ENCODE measurements at places on chromosomes 7 and 10.

- no peak for DNase-seq
Observed at GRCh38 chr10:23200997-23201652, 9.0 kb downstream of the PTF1A start.

- DNase-seq: no peak
Observed at GRCh38 chr7:121510302-121510701, 114.2 kb upstream of the FAM3C start.

DNA sequence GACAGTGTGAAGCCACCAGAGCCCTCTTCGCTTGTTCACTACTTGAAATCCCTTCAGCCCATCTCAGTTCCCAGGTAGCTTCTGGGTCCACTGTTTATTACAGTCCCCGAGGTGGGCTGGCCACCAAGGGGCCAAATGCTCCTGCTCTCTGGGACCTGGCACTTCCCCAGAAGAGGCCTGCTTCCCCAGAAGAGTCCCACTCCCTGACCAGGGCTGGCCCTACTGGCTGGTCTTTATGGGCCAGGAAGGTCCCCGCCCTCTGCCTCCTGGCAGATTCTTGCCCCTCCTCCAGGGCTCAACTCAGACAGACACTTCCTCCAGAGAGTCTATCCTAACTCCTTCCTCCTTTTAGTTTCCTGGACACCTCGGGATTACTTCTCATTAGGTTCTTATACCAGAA is 70.7 kb upstream of the LRRC18 start:
- no peak for DNase-seq

DNA sequence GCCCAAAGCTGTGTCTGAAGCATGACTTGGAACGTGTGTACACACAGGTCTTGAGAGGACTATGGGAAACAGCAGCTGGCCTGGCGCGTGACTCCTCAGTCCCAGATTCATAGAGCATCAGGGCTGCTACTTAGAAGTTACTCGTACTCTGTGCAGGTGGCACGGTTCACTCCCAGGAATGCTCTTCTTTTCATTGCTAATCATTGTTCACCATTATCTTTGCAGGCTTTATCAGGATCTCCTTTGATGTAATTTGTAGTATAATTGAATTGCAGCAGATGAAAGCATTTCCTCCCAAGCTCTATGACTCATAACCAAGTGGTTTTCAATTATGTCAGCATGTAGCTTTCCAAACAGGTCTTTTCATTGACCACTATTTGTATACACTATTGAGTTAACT is 938.9 kb downstream of the NRG3 start:
- no peak for DNase-seq

GRCh38 chr10:21512573-21513404 is 12.7 kb downstream of the SKIDA1 start:
- DNase-seq: no peak

- DNase-seq: no peak
Observed at GRCh38 chr7:84043661-84044191, 150.9 kb downstream of the SEMA3A start.

GRCh38 chr7:43276547-43276946 is 164.1 kb downstream of the HECW1 start:
- DNase-seq: no peak

GRCh38 chr10:73480158-73480557 is 15.7 kb downstream of the PPP3CB start:
- DNase-seq: no peak

DNA sequence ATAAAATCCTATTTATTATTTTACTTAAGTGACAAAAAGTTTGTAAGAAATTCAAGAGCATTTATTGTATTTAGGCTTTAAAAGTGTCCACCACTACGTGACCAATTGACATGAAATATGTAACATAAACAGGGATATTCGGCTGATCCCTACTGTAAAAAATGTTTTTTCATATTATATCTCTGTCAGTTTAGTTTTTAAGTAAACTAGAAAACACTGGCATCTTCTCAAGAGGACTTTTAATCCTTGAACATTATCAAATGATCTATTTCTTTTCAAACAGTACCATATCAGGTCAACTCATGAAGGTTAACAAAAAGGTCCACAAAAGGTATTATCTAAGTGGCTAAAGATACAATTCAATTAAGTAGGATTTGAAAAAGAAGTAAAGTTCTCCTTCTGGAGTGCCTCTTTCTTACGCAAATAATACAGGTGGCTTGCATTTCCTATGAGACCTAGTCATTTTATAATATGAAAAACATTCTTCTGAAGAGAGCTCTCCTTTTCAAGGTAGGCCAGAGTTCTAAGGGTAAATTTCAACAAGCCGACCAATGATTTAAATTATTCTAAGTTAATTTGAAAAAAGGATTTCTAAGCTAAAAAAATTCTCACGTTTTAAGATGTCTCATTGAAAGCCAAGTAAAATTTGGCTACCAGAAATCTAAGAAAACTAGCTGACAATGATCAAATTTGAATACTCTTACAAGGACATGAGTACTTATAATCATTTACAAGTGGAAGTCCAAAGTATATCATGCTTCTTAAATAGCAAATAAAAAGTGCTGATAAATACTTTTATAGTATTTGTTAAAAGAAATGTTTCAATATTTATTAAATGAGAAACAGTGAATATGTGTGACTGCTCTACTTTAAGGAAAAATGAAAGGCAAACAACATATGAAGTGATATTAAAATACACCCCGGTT is 133.5 kb downstream of the NRBF2 start:
- no peak for DNase-seq

GRCh38 chr10:92200564-92200963 is 90.3 kb downstream of the CPEB3 start:
- DNase-seq: no peak

- DNase-seq: no peak
Observed at GRCh38 chr10:62348029-62348428, 26.1 kb upstream of the ZNF365 start.

DNA sequence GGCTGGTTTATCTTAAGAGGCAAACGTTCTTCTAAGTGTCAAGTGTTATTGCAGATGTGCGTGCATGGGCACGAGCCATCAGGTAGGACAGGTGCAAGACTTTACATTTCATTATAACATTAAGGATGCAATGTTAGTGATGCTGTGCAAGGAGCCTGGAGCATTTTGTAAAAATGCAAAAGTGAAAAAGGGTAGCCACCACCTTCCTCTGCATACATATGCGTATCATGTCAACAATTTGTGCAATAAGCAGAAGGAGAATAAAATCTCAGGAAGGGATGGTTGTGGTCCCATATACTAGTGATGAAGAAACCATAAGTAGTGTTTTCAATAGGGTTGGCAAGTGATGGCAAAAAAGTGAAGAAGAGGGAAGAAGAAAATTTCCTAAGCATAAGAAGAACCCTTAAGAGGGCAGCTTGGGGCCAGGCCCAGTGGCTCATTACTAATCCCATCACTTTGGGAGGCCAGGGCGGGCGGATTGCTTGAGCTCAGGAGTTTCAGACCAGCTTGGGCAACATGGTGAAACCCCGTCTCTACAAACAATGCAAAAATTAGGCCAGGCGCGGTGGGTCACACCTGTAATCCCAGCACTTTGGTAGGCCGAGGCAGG is 7.5 kb downstream of the PIK3AP1 start:
- no peak for DNase-seq

DNA sequence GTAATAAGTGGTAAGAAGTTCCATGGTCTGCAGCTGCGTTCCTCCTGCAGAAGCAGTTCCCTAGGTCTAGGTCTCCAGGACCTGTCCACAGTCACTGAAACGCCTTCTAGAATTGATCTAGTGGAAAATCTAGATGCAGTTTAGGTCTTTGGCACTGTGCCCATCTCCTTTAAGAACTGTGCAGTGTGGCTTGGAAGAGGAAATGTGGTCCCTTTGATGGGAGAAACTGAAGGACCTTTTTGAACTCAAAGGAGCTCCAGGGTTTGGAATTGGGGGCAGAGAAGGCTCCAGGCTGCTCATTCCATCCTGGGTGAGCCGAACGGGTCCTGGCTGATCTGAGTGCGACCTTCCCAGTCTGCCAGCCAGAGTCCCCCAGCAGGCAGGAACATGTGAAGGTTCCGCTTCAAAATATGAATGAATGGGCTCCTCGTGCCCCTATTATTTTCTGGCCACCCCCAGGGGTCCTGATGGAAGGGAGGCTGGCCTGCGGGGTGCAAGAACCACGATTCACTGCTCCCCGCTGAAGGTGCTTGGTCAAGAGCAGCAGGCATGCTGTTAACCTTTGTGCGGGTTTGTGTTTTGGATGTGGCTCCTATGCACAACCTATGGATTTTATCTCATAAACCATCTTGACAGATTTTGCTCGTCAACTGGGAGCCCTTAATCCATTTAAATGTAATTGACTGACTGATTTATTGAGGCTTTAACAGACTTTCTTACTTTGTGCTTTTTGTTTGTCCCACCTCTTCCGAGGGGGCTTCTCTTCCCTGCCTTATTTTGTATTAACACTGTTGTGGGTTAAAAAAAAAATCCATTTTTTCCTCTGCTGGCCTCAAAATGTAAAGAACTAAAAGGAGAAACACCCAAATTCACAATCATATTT is 36.7 kb downstream of the ZNF467 start:
- DNase-seq: no peak

- no peak for DNase-seq
Observed at GRCh38 chr7:23067271-23067670, 38.3 kb upstream of the KLHL7 start.

DNA sequence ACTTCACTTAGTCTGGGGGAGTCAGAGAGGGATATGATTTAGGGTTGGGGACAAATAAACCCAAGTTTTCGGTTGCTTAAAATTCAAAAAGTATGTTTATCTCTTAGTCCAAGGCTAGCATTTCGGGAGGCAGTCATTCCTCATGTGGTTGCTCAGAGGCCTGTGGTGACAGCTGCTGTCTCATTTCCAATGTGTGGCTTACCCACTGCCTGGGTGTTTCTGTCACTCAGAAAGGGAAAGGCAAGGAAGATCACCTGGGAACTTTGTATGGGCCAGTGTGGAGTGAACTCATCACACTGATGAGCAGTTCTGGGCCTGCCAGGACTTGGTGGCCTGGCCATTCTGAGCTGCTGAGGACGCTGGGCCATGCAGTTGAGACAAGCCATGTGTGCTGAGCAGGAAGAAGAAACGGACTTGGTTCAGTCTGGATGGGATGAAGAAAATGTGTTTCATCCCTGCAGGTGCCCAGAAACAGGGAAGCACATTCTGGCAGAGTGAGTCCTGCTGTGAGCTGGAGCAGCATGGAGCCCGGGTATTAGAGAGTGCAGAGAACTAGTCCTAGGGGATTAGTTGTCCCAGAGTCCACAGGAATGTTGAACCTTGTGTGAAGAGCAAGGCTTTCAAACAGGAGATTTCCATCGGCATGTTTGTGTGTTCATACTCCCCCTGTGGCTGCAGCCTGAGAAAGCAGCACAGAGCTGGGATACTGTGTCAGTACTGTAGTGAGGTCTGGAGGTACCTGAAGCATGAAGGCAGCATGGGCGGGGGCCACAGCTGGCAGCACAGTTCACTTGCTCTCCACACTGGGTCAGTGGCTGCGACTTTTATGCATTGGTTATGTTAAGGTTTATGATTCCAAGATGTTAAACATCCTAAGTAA is 211.1 kb upstream of the IGFBP3 start:
- DNase-seq: no peak

DNA sequence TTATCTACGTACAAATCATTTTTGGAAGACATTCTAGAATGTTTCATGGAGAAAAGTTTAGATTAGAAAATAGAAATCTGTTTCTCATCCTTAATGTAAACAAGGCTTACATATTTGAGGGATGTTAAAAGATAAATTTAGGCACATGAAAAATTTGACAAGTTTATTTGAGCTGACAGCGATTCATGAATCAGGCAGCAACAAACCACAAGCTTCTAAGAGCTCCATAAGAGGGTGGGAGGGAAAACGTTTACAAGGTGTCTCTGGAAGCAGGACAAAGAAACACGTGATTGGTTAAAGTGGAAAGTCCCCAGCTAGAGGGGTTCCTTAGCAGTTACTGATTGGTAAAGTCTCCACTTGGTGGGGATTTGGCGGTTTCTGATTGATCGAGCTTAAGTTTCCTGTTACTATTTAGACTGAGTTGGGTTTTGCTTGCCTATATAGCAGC is 228.9 kb upstream of the PITRM1 start:
- no peak for DNase-seq

- DNase-seq: no peak
Observed at GRCh38 chr10:127081851-127082345, 114.5 kb downstream of the INSYN2A start.

DNA sequence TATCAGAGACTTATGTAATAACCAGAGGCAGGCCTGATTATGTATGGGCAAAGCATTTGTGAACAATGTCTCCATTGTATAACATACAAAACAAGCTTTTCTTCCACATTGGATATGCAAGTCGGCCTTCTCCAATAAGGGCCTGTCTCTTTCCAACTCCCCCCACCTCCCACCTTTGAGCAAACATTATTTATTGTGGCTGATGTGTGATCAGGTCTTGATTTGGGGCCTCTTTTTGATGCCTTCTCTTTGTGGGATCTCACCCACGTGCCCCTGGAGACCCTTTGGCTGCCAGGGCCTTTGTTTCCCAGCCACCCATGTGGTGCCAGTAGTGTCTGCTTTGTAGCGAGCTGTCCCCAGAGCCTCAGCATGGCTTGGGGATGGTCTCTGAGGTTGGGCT is 53.0 kb downstream of the TCF7L2 start:
- no peak for DNase-seq

DNA sequence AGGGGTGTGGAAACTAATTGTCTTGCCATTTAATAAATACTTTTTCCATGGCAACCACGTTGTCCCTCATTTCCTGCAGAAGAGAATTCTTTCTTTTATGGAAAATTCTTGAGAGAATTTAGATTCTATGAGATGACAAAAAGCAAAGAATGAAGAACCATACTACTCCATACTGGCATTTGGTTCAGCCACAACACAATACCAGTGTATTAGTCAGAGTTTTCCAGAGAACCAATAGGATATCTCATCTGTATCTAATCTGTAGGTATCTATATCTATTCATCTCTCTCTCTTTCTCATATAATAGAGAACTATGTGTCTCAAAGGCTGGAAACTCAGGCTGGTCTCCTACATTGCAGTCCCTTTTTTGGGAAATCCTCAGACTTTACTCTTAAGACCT is 44.6 kb upstream of the NAMPT start:
- DNase-seq: no peak

DNA sequence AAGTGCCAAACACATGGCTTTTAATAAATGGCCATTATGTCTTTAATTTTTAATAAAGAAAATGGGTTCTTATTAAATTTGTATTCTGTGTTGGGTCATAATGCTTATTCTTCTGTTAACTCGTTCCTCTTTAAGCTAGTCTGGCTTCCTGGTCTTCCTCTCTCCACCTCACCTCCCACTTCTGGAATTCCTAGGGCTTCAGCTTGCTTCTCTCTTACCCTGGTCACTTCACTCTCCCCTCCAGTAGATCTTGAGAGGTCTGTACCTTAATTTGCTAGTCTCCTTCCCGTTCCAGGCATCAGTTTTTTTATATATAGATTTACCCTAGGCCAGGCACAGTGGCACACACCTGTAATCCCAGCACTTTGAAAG is 111.2 kb downstream of the RALA start:
- no peak for DNase-seq

DNA sequence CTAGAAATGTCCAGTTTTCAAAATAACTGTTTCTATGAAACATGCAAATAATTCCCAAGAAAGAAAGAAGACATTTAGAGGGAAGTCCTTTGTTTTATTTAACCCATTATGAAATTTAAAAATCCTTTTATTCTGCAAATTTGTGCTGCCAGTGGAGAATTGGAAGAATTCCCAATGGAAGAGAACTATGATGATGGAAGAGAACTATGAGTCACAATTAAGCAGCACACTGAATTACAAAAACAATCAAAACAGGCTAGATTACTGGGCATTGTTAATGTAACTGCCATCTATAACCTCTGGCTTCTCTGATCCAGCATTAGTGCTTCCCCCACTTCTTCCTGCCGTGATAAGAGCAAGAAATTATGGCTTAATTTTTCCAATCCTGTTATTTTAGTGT is 126.2 kb upstream of the FEZF1 start:
- no peak for DNase-seq

All from stimulated activated effector memory CD8-positive, alpha-beta T cell treated with anti-CD3 and anti-CD28 coated beads, Interleukin-12 subunit alpha, Interleukin-12 subunit beta, amount 100 ng/mL, for 72 hours (primary cell).